ENCODE measurements at places on chromosomes 3 and 15.

- DNase-seq = no peak
Measured at GRCh38 chr3:120224237-120224636, 60.8 kb downstream of the GPR156 start.

- no peak for DNase-seq
Measured at GRCh38 chr3:25262322-25262721, 165.7 kb upstream of the RARB start.

GRCh38 chr3:184500344-184500923 lies 61.2 kb upstream of the EPHB3 start:
- no peak for DNase-seq

GRCh38 chr3:71784201-71784913 lies 591 bp downstream of the PROK2 start:
- DNase-seq = no peak

GRCh38 chr3:188546835-188547670 lies 393.1 kb downstream of the LPP start:
- DNase-seq = no peak

- DNase-seq = no peak
Measured at GRCh38 chr15:68379759-68380290, 52.1 kb downstream of the ITGA11 start.

GRCh38 chr15:70030851-70031250 lies 66.9 kb downstream of the TLE3 start:
- DNase-seq = no peak

DNA sequence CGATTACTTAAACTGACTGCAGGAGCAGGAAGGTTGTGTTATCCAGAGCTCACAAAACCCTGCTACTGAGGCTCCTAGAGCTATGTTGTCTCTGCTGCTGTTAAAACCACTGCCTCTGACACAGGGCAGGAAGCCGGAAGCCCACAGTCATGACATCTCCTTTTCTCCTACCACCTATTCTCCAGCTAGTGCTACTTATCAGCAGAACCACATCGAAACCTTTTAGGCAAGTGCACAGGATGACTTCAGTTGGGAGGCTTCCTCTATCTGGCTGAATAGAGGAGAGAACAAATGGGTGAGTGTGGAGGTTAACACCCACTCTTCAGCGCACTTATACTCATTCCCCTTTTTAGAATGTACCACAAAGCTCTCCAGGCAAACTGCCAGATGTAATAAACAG lies 638.0 kb downstream of the OTOL1 start:
- no peak for DNase-seq

GRCh38 chr3:166085164-166085856 lies 248.1 kb upstream of the BCHE start:
- no peak for DNase-seq

DNA sequence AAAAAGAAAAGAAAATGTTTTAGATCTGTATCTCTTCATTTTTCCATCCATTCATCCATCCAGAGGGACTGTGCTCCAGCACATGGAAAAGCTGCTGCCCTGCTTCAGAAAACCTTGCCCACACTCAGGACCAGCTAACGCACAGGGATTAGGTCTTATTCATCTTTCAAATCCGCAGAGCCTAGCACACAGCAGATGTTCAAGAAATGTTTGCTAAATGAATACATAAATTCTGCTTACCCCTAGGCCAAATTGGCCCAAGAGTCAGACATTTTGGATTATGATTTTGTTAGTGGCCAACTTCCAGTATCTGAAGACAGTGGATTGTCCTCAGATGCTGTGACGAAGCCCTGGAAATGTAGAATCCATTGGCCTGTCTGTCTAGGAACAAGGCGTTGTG lies 71.4 kb downstream of the GHSR start:
- DNase-seq = no peak

- no peak for DNase-seq
Measured at GRCh38 chr3:8458238-8458661, 43.4 kb upstream of the LMCD1 start.

DNA sequence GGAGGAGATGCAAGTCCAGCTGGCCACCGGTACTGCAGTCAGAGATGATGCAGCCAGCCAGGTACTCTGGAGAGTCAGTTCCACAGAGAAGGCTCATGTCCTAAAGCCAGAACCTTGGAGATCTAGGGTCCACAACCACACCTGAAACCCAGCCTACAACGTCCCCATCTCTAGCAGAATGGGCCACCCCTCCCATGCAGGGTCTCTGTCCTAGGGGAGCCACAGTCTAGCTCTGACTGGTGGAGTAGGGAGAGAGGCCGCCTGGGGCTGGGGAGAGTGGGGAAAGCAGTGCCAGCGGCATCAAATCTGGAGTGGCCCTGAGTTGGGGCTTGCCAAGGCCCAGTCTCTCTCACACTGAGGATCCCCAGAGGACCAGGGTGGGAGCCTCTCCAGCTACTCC lies 43.5 kb downstream of the PTH1R start:
- DNase-seq = no peak

- DNase-seq = peak; percentile 68
Measured at GRCh38 chr3:125150525-125151441, 61.8 kb downstream of the SLC12A8 start.

DNA sequence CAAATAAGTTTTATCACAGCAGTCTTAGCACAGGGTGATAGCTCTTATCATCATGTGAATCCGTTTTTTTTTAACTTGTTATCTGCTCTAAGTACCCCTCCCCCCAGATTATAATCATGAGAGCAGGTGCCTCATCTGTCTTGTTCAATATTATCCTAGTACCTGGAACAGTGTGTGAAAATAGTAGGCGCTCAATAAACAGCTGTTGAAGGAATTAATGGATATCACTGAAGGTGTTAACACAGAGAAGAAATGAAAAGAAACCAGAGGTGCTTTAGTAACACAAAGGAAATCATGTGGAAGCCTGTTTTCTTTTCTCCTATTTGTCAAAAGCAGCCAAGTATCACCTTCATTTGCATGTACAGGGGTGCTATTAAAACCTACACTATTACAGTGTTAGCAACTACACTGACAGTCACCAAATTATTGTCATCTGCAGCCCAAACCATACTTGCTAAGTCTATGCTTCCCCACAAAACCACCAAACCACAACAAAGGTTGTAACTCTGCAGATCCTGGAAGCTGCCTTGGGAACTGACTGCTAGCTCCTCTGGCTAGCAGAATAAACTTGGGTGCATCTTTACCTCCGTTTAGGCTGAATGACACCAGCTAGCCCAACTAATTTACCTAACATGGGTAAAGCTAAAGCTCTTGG lies 2.9 kb downstream of the XPC start:
- peak; percentile 44 for DNase-seq

GRCh38 chr3:138434276-138434874 lies at the start of gene ESYT3:
ESYT3 (plus strand) TSS chr3:138434616; CDS start chr3:138434799, 183 bp downstream.
- DNase-seq = peak; percentile 49

DNA sequence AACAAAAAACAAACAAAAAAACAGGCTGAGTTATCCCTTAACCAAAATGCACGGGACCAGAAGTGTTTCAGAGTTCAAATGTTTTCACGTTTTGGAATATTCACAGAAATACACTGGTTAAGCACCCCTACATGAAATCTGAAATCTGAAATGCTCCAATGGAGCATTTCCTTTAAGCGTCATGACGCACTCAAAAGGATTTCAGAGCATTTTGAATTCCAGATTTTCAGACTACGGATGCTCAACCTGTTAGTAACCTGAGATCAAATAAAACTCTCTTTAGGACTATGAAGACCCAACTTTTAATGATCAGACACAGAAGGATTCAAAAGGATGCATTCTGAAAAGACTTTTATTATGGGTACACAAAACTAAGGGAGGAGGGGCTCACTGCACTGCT lies 9.6 kb downstream of the CLPX start:
- DNase-seq = no peak

DNA sequence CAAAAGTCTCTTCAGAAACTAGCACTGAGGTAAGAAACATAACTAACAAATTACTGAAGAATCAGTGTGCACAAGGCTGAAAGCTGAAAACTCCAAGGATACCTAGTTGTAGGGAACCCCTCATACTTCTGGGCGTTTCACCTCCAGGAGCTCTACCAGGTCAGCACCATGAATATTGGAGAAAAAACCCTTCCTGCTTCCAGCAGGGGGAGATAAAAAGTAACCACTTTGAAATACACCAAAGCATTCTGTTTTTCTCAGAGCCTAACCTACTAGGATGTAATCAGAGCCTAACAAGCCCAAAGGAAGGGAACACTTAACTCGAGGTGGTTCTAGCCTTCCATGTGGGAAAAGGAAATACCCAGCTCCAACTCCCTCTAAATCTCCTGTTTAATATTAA lies 175.8 kb upstream of the MME start:
- no peak for DNase-seq

- DNase-seq = no peak
Measured at GRCh38 chr3:163785693-163786092, 1292.6 kb downstream of the SI start.

DNA sequence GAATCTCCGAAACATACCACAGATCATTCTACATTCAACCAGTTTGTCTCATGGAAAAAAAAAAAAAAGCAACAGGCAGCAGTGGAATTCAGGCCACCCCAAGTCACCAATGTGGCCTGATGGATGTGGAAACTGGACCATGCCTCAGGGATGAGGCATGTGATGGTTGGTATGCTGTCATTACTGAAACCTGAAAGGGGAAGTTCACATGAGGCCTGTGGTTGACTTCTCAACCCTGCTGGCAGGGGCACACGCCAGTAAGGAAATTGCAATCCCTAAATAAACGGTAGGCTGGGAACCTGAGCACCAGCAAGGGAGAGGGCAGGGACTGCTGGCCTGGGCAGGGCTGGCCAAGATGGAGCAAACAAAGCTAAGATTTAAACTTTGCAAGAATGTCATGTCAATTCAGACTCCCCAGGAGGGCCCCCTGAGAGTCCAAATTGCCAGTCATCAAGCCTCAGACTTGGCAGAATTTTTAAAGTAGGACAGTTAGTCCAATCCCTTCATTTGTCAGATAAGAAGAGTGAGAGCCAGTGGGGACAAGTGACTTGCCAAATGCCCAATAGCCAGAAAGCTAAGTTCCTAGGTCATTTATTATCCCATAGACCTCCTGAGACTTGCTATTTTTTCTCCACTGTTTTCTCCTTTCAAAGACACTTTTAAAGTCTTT lies 310.4 kb downstream of the ERC2 start:
- DNase-seq = no peak

- no peak for DNase-seq
Measured at GRCh38 chr3:25448750-25449692, 21.0 kb downstream of the RARB start.

DNA sequence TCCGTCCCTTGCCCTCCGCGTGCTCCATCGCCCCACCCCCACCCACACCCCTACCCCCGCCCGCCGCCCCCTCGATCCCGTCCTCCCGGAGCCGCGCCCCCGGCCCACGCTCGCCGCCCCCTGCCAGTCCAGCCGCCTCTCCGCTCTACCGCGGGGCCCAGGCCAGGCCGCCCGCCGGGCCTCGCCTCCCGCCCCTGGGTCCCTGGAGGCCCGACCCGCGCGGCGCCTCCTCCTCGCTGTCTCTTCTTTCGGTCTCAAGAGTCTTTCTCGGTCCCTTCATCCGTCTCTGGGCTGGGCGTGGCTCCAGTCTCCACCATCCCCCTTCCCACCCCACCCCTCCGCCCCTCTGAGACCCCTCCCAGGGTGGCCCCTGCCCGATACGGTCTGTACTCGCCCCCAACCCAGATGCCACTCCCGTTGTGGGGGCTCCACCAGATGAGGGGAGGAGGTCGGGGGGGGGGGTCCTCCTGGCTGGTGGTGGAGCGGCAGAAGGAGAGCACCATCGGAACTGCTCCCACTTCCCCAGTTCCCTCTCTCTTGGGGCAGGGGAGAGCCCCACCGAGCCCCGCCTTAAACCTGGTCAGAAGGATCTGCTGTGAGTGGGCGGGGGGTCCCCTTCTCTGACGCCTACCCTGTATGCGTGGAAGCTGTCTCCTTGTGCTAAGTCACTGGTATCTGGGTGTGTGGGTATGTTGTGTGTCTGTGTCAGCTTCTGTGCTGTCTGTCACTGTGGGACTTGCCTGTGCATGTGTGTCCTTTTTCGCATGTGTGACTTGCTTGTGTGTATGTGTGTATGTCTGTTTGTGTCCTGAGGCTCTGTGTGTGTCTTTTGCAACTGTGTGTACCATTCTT lies 1.0 kb downstream of the PRKCD start:
- DNase-seq = peak; percentile 29

DNA sequence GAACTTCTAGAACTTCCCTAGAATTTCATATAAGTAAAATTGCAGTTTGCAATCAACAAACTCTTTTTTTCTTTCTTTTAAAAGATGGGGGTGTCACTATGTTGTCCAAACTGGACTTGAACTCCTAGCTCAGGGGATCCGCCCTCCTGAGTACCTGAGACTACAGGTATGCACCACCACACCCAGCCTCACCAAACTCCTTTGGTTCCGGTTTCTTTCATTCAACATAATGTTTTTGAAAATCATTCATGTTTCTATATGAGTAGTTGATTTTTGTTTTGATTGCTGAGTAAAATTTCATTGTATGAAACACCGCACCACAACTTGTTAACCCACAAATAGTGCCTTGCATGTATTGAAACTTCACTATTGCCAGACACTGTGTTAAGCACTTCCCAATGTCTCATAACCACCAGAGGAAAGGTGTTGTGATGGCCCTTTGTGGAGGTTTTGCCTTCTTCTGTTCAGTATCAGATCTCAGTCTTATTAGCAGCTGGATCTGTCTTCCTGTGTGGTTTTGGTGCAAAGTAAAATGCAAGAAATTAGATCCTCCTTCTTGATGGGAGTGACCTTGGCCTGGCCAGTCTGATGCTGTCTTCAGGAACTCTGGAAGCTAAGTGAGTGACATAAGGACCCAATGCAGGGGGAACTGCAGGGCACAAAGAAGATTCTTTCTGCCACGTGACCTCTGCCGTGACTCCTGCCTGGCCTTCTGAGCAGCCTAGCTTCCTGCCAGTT lies 78.8 kb upstream of the UBE2E1 start:
- no peak for DNase-seq

- no peak for DNase-seq
Measured at GRCh38 chr3:169965562-169966427, 812 bp upstream of the SEC62 start.

Data from stimulated activated CD4-positive, alpha-beta T cell treated with anti-CD3 and anti-CD28 coated beads, Interleukin-2, amount 100 ng/mL, for 48 hours (primary cell).